ENCODE measurements at places on chromosomes 13 and 19.

- no peak for DNase-seq
These were observed 96.8 kb upstream of the KLF12 start for GRCh38 chr13:74230984-74231501.

GRCh38 chr13:97520061-97520460, 86.1 kb downstream of the RAP2A start:
- DNase-seq, result no peak

DNA sequence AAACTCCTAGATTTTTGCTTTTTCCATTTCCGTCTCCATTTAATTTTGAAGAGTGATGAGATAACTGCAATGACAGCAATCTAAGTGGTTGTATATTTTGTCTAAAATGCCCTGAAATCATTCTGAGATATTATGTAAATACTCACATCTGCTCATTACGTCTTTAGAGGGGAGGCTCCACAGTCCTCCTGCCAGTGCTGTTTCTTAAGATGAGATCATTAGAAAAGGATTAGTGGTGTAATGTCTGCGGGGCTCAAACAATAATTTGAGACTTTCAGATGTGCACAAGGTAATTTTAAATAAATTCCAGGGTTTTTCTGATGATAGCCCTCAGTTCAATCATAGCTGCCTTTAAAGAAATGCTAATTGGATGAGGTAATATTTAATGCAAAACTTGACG, 437.9 kb downstream of the FOXO1 start:
- DNase-seq, result no peak

DNA sequence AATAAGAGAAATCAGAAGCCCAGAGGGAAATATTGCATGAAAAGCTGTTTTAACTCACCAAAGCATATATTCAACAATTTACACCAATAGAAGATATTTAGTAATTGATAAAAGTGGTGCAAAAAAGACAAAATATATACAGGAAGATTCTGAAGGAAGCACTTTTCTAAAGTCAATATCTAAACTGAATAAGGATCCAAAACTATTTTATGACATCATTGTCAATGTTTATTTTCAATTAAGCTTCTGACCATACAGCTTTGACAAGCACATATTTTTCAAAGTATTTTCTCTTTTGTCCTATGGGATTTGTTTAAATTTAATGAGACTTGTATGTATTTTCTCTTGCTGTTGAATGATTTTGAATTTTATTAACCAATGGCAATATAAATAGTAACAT, 1716.1 kb downstream of the OLFM4 start:
- no peak for DNase-seq

GRCh38 chr19:12983091-12983490, 12.2 kb upstream of the NFIX start:
- DNase-seq, result no peak

DNA sequence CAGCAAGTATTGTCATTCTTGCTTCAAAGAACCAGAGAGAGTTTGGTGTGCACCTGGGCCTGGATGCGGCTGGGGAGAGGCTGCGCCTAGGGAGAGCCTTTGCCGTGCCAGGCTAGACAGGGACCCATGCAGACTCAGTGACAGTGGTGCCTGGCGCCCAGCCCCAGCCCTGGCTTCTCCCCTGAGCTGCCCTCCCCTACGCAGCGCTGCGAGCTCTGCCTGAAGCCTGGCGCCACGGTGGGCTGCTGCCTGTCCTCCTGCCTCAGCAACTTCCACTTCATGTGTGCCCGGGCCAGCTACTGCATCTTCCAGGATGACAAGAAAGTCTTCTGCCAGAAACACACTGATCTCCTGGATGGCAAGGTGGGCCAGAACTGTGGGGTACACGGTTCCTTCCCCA, 12.0 kb downstream of the KMT2B start:
- DNase-seq, result no peak

GRCh38 chr13:41601718-41602445, 144.5 kb downstream of the RGCC start:
- DNase-seq, result no peak

GRCh38 chr19:36111200-36111539, 227 bp downstream of the OVOL3 start:
- DNase-seq, result no peak

- DNase-seq, result no peak
These were observed 3.5 kb downstream of the KEAP1 start for GRCh38 chr19:10499550-10500246.

DNA sequence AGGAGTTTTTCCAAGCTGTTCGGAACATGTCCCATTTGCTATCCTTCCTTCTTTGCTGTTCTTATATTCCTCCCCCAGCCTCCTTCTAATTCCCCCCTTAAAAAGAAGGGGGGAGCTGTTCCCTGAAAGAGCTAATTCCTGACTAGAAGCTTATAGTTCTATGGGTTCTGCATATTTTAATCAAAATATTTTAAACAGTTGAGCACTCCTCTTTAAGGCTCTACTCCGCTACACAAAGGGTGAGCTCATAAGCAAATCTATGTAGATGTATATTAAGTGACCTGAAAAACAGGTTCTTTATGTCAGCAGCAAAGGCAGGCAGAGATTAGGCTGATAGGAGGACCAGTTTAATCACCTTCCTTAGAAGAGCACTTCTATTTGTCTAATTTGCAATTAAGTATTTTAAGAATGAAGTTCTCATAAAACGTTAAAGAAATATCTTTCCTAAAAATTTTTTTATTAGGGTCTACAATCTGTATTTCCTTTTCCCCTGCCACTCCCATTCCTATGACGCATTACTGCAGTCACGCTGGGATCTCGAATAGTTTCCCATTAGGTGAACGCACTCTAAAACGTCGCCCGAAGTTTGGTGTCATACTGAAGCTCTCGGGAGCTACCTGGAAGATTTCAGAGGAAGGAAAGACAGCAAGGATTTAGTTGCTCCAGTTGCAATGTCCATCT, 5.2 kb downstream of the EFNB2 start:
- no peak for DNase-seq

- no peak for DNase-seq
These were observed 11.7 kb downstream of the DACT3 start for GRCh38 chr19:46648961-46649960.

- DNase-seq, result no peak
These were observed 8.2 kb downstream of the CLC start for GRCh38 chr19:39729594-39729993.

- DNase-seq, result no peak
These were observed 38.9 kb downstream of the RASL11A start for GRCh38 chr13:27309401-27309958.

DNA sequence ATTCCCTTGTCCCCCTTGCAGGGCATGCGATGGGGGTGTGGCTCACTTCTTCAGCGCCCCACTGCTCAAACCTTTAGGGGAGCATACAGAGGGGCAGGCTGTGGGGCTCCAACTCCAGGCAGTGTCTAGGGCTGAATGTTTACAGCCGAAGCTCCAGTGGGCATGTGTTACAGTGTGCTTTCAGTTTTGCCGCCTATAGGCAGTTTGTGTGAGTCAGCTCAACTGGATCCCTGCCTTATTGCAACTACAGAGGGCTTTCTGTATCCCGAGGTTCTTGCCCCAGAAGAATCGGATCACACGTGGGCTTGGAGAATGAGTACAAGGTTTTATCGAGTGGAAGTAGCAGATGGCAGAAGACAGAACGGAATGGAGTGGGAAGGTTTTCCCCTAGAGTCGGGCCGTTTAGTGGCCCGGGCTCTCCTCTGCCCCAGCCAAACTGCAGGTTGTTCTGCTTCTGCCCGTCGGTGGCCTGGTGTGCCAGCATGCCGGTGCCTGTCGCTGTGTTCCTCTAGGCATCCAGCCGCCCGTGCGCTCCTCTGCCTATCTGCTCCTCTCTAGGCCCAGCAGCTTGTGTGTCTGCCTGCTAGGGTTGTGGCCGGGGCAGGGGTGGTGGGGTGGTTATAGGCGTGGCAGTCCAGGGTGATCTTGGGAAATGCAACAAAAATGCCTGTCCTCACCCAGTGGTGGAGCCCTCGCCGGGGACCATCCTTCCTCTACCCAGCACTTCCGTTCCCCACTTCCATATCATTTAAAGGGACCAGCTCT, 435.9 kb upstream of the SGCG start:
- no peak for DNase-seq

DNA sequence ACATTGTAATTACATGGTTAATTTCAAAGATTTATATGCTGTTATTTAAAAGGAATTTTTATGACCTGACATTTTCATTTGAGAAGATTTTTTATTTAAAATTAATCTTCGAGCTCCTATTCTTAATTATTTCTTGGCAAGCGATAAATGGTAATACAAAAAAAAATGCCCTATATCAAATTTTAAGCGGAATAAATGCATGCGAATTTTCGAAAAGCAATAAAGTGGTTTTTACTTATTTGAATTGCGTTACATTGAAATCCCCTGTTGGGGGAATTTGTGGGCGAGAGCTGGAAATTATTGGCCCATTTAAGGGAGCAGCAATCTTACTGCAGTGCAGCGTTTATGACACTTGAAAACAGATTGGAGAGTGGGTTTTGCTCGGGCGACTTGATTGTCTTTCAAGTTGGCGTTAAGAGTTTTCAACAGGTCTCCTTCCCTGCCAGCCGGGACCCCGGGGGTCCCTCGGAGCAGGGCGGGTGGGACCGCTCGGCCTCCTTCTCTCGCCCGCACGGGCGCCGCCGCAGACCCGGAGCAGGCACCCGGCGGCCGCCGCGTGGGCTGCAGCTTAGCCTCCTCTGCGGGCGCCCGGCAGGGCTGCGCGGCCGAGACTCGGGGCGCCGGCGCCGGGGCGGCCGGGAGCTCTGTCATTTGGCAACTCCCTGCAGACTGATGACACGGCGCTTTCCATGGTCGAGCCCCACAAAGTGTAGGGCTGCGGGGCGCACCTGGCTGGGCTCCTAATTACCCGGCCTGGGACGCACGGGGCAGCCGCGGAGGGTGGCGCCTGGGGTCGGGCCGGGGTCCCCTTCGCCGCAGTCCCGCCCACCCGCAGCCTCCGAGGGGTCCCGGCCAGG, 255.1 kb upstream of the SOX21 start:
- peak; percentile 34 for DNase-seq

Data from right hindlimb (tissue), 1 donor.